BJ (cell line): ENCODE measurements at places on chromosomes 2 and 18.

DNA sequence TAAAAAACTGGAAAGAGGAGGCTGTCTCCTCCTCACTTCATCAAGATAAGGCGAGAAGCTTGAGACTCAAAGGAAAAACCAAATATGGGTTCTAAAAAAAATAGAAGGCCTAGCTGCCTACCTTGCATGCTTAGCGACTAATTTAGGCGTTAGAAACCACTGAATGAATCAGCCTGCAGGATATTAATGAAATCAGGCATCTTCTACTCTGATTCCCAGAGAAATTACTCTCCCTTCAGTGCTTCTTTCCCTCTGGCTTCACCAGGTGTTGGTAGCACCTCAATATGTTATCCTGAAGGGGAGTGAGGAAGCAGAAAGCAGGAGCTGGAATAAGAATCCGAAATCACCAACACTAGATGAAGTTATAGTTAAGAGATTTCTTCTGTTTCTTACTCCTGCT, 749.8 kb upstream of the NRXN1 start:
- DNase-seq = no peak

GRCh38 chr18:75276818-75277609, 66.4 kb downstream of the TSHZ1 start:
- peak; percentile 76 for DNase-seq

DNA sequence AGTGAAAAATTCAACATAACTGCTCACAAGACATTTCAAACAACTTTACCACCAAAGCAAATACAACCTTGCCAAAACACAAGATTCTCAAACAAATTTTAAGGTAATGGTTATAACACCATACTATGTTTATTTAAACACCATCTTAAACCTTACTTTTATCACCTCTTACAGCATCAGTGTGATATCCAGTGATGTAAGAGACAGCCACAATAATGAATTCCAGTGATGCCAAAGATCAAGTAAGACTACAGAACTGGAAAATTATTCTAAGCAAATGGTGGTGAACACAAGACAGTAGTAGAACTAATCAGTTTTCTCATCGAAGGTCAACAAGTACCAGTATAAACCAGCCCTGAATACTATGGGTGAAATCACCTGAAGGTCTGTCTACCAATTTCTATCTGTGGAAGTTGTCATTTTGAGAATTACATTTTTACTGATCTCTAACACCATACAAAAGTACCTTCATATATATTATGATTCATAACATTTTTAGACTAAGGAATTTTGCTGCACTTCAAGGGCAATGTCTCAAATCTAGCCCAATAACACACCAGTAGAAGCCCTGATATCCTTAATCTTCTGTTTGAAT, 146.2 kb downstream of the RBMS1 start:
- no peak for DNase-seq

DNA sequence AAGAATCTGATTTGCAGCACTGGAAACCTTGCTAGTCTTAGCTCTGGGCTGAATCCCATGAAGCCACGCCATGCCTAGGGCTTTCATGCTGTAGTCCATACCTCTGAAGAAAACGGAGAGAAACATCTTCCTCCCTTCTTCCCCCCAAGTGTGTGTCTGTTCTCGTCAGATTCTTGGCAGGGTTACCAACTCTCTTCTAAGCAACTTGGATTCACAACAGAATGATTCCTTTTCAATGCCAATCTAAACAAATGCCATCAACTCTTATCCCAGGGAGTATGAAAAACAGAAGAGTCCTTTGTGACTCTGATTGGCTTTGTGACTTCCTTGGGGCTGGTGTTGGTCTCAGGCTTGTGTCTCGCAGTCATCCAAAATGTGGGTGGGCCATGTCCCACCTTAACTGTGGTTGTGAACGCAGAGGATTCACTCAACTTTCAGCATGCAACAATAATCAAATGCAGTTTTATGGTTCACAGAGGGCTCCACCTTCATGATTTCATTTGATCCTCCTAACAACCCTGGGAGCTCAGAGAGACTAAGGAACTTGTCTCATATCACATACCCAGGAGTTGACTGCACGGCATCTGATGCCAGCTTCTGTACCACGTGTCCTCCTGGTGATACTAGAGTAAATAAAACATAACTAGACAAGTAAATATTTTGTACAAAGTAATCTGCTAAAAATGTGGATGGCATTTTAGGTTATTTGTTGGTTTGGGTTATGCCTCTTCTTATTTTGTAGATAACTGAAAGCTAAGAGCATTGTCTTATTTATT, 186.0 kb upstream of the TNP1 start:
- no peak for DNase-seq

DNA sequence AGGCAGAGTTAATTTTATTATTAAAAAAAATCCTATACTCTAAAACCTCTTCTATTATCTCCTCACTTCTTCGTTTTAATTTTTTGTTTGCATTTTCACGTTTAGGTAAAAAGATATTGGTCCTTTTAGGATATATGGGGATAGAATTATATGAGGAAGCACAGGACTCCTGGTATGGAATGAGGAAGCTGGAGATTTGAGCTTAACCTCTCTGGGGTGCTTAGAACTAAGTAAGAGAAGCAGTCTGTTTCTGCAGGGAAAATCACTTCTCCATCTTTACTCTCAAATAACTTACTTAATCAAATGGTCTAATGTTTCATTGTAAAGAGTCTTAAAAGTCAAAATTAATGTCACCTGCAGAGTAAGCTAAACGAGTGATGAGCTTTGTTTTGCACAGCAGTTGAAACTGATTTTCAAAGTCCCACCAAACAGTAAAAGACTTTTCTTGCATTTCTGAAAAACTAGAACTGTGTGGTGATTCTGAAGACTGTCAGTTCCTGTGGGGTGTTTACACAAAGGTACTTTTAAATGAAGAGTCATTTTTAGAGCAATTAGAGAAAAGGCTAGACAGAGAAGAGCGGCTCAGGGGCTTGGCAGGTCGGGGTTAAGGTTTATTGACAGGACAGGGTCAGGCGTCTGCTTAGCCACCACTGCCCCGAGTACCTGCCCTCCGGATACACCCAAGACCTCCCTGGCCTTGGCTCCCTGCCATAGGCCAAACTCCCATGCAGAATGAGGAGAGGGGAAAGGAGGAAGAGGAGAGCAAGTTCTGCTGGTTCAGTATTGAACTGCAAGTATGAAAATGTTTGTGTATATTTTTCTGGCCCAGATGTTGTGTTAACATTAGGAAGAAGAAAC, 21.6 kb downstream of the METAP1D start:
- no peak for DNase-seq

GRCh38 chr18:26909599-26910290, 44.2 kb upstream of the AQP4 start:
- no peak for DNase-seq

GRCh38 chr2:88614497-88615157, 12.6 kb downstream of the EIF2AK3 start:
- DNase-seq = no peak

- DNase-seq = no peak
These were observed 249.2 kb downstream of the TXNL1 start for GRCh38 chr18:56389190-56389589.

DNA sequence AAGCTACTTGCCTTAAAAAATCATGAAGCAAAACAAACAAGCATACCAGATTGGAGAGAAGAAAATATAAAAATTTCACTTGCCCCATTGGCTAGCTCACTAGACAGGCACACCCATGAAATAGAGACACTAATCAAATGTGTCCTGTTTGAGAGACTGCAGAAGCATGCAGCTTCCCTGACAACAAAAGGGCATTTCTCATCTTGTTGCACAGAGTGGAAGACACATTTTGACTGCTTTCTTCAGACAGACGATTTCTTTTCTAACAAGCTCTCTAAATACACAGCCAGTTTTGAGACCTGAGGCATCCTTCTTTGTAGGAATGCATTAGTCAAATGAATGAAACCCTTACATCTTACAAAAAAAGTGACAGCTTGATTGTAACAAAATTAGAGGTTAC, 1558.6 kb upstream of the NXPH2 start:
- no peak for DNase-seq

GRCh38 chr2:64679673-64680425, 26.1 kb upstream of the SERTAD2 start:
- no peak for DNase-seq
